ENCODE measurements at places on chromosomes 1 and 21.

- no peak for DNase-seq
Observed at GRCh38 chr1:58308206-58308605, 238.3 kb downstream of the OMA1 start.

- DNase-seq = no peak
Observed at GRCh38 chr1:65725064-65725463, 67.6 kb upstream of the PDE4B start.

- DNase-seq = no peak
Observed at GRCh38 chr1:84737590-84737989, 47.3 kb upstream of the SSX2IP start.

DNA sequence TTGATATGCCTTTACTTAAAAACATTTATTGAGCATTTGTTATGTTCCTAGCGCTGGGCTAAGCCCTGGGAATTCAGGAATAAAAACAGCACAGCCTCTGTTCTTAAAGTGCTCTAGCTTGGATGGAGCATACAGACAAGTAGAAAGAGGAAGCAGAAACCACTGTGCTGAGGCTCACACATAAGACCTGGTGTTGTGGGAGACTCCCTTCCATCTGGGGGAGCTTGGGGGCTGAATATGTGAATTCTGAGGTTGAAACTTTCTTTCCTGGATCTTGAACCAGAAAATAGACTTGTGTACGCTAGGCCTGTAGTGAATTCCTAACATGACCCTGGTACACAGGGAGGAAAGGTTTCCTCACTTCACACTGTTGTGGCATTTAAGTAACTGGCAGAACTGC is 209.9 kb downstream of the ZNF326 start:
- DNase-seq = no peak

- DNase-seq = no peak
Observed at GRCh38 chr1:66403007-66403731, 130.8 kb upstream of the SGIP1 start.

GRCh38 chr1:25128121-25128621 is 104.1 kb downstream of the SYF2 start:
- no peak for DNase-seq

DNA sequence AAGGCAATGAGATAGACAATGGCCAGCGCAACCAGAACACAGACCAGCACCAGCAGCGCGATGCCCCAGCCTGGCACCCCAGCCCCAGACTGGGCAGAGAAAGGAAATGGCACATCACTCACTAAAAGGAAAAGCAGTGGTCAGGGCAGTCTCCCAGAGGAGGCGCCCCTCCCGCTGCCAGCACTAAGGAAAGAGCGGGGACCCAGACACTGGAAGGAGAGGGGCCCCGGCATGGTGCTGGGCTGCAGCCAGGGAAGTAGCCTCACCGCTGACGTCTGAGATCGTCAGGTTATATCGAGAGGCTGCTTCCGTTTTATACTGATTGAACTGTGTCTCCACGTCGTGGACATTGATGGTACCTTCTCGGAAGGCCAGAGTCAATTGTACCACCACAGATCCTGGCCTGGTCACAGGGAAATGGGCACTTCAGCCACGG is 13.8 kb downstream of the TRIM46 start:
- DNase-seq = no peak

GRCh38 chr1:7583291-7584096 is 187.6 kb upstream of the VAMP3 start:
- DNase-seq = no peak

DNA sequence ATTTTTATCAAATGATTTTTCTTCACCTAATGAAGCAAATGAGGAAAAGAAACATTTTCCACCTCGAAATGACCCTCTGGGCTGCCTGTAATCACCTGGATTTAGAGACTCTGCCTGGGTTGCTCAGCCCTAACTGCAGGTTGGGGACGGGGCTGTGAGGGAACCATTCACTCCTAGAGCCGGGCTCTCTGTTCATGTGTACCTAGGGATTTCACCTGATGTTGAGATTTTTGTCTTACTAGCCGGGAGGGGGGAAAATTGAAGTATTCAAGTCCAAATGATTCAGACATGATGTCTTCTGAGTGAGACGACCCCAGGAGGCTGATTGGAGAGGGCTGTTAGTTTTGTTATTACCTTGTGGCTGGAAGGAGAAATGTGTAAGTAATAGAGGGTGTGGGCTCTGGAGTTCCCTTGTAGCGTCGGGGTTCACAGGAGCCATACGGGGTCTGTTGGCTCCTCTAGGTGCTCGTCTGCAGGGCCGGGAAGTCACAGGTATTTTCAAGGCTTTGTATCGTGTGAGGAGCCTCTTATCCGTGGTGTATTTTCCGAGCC is 42.3 kb upstream of the PWP2 start:
- DNase-seq = no peak

DNA sequence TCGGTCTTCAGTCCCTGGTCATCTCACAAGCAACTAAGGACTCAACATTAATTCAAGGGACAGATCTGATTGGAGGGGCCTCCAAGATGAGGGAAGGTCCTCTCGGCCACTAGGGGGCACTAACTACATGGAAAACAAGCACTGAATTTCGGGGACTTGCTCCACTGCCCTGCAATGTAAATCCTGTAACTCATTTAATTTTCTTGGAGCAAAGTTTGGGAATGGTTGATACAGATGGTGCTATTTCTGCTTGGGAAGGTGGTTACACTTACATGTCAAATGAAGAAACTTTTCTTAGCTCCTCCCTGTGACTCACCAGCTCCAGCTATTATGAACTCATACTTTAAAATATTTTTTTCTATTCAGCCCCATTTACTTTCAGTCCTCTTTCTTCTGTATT is 97.4 kb upstream of the KCNJ15 start:
- peak; percentile 44 for DNase-seq

GRCh38 chr1:67668660-67669059 is 16.3 kb upstream of the GADD45A start:
- no peak for DNase-seq

DNA sequence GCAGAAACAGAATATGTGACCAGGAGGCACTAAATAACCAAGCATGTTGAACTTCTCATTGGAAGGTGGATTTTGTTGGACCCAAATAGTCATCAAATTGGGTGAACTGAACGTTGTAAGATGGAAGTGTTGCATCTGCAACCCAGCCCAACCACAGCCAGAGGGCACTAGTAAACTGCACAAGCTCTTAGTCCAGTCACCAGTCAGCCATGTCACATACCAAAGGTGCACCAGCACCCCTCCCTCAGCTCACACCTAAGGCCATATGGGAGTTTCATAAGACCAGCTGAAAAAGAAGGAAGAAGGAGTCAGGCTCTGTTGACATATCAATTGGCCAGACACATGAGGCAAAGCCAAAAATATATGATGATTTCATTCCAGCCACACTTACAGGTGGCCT is 481.7 kb upstream of the NR5A2 start:
- peak; percentile 48 for DNase-seq
